Activated CD4-positive, alpha-beta T cell treated with anti-CD3 and anti-CD28 coated beads for 4 hours (primary cell): ENCODE measurements at places on chromosomes 11 and 22.
A peak's percentile ranks its signal among the peaks of the same experiment; 100 is the strongest.

GRCh38 chr11:93654226-93654625 lies 7.3 kb upstream of the CEP295 start:
- DNase-seq: no peak

DNA sequence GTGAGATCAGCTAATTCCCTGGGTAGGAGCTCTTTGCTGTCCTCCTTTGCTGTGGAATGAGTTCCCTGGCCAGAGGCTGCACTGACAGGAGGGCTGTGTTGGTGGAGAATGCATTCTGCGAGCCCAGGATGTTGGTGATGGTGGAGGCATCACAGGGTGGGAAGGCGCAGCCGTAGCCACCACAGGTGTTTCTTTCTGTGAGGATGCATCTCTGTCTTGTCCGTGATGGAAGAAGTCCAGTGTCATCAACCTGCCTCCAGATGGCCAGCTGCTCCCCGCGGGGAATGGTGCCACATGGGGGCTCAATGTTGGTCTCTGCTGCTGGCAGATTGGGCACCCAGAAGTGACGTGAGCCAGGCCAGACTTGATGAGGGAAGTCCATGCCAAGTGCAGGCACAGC lies 972.1 kb downstream of the TBC1D22A start:
- DNase-seq: no peak

GRCh38 chr11:105381941-105382340 lies 227.9 kb upstream of the GRIA4 start:
- no peak for DNase-seq

- DNase-seq: no peak
These were observed 24.0 kb upstream of the ABCC8 start for GRCh38 chr11:17500673-17501072.

GRCh38 chr11:79269611-79270307 lies 171.1 kb downstream of the TENM4 start:
- no peak for DNase-seq

DNA sequence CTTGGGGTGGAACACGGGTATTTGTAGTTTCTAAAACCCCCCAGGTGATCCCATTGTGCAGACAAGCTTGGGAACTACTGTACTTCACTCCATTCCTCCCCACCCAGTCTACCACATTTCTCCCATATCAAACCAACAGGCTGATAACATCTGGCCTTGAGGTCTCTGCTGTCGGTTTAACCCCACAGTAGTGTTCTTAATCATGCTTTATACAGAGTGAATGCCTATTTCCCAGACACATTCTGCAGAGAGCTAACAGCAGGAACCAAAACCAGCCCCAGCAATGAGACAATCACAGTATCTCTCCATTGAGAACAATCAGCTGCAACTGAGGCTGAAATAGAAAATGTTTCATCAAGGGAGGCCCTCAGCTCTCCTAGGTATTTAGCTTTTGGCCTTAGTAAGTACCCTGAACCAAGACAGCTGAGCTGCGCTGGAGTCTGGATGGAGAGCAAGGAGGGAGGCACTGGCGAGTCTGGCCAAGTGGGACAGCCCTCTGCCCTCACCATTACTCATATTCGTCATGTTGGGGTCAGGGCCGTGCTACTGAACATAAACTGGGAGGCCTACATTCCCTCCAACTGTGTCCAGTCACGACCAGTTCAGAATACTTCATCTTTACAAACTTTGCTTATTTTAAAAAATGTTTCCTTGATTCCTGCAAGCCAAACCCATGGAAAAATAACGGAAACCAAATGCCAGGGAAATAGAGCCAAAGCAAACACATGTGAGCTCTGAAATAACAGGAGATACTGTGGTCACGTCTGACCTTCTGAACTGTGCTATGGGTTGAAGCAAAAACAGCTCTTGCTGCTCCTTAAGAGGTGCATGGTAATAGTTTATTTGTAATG lies 81.0 kb downstream of the CCDC34 start:
- DNase-seq: no peak

GRCh38 chr11:109708184-109708583 lies 286.2 kb downstream of the C11orf87 start:
- DNase-seq: no peak

- DNase-seq: no peak
These were observed 63.1 kb downstream of the MTNR1B start for GRCh38 chr11:93032580-93032979.

GRCh38 chr22:49925525-49926128 lies 7.2 kb downstream of the CRELD2 start:
- DNase-seq: peak; percentile 75

DNA sequence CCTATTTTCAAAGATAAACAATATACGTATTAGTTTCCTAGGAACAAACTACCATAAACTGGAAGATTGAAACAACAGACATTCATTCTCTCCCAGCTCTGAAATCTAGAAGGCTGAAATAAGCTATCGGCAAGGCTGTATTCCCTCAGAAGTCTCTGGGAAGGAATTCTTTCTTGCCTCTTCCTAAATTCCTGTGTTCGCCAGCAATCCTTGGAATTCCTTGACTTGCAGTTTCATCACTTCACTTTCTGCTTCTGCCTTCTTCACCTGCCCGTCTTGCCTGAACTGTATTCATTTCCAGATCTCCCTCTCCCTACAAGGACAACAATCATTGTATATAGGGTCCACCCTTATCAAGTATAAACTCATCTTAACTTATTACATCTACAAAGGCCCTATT lies 17.7 kb upstream of the PRDM10 start:
- no peak for DNase-seq

GRCh38 chr22:48047722-48048500 lies 1285.5 kb downstream of the TBC1D22A start:
- DNase-seq: no peak

DNA sequence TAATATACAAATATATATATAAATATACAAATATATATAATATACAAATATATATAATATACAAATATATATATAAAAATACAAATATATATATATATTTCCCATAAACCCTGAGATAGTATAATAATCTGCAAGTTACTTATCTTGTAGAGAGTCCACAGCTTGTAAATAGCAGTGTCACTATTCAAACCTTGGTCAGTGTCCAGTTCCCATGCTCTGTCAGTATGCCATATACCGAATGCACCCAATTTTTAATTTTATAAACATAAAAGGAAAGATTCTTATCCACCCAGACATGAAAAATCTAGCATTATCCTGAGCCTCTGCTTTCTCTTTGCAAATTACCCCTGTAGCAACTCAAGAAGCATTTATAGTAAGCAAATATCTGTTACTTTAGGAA lies 21.6 kb upstream of the CTSC start:
- no peak for DNase-seq

DNA sequence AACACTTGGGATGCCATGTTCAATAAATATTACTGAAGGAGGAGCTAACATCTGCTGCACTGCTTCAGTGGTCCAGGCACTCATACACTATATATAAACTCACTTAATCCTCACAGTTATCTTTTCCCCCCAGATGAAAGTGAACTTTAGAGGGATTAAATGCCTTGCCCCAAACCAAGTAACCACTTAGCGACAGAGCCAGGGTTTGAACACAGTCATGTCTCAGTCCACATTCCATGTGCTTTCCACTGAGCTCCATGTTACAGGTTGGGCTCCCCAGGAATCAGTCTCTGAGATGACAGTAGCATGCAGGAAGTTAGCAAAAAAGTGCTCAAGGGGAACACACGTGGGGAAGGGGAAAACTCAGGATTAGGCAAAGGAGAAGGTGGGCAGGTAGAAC lies 59.3 kb downstream of the ENDOD1 start:
- no peak for DNase-seq

GRCh38 chr11:2489083-2489482 lies 44.3 kb downstream of the KCNQ1 start:
- no peak for DNase-seq

DNA sequence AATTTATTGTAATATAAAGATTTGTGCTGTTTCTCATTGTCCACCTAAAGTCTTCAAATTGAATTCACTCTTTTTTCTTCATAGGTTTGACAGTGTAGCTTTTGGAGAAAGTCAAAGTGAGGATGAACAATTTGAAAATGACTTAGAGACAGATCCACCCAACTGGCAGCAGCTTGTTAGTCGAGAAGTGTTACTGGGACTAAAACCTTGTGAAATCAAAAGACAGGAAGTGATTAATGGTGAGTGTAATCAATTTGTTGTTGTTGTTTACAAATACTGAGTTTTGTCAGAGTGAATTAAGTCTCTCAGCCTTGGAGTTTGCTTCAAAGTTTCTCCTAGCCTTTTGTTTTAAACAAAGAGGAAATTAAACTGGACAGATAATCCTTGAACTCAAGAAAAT lies 53.6 kb upstream of the GRIK4 start:
- DNase-seq: no peak

DNA sequence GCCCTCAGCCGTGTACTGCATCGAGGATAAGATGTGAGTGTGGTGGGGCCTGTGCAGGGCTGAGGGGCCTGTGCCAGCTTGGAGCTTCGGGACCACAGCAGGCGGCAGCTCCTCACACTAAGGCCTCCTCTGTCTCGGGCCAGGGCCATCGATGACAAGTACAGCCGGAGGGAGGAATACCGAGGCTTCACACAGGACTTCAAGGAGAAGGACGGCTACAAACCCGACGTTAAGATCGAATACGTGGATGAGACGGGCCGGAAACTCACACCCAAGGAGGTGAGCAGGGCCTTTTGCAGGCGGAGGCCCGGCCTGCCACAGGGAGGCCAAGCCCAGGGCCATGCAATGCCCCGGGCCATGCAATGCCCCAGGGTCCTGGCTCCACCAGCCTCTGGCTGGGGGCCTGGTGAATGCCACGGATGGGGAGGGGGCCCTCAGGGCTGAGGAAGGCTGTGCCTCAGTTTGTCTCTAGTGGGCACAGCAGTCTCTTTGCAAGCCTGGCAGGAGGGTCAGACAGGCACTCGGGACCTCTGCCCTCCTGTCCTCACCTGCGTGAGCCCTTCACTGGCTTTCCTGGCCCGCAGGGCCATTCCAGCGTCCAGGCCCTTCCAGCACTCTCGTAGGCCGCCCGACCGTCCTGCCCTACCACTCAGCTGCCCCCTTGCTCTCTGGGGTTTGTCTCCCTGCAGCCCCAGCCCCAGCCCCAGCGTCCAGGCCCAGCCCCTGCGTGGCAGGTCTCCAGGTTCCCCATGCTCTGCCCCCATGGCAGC lies 16.3 kb downstream of the SART1 start:
- DNase-seq: no peak

- DNase-seq: peak; percentile 24
These were observed 8.4 kb upstream of the CTR9 start for GRCh38 chr11:10742460-10743208.

DNA sequence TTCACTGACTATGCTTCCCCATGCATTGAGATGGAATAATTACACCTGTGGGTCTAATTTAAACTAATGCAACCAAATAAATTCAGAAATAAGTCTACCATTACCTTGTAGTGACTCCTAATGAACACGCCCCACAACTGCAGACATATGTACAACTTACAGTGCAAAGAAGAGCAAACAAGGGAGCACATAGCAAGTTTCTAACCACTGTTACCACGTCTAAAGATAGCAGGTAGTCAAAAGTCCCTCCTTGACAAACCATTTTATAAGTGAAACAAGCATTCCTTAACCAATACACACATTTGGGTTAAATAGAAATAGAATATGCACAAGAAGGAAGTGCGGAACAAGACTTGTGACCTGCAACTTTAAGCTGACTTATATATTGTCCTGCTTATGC lies 20.6 kb downstream of the PHF21A start:
- no peak for DNase-seq

DNA sequence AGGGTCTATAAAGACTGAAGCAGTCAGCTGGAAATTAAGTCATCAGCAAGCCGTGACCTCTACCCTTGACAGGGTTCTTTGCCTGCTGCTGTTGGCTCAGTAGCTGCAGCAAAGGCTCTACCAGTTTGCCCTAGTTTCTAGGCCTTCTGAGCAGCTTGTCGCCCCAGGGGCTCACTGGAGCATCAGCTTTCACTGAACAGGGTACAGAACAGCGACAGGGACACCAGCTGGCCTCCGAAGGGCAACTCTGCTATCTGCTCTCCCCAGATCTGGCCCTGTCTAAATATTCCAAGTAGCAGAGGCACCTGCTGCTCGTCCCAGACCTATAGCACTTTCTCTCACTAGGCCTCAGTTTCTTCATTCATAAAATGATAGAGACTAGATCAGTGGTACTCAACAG lies 42.4 kb downstream of the SMCO4 start:
- no peak for DNase-seq
